ENCODE measurements at places on chromosomes 7 and 10.

- no peak for DNase-seq
These were observed 650.3 kb downstream of the PHTF2 start for GRCh38 chr7:78448911-78449310.

DNA sequence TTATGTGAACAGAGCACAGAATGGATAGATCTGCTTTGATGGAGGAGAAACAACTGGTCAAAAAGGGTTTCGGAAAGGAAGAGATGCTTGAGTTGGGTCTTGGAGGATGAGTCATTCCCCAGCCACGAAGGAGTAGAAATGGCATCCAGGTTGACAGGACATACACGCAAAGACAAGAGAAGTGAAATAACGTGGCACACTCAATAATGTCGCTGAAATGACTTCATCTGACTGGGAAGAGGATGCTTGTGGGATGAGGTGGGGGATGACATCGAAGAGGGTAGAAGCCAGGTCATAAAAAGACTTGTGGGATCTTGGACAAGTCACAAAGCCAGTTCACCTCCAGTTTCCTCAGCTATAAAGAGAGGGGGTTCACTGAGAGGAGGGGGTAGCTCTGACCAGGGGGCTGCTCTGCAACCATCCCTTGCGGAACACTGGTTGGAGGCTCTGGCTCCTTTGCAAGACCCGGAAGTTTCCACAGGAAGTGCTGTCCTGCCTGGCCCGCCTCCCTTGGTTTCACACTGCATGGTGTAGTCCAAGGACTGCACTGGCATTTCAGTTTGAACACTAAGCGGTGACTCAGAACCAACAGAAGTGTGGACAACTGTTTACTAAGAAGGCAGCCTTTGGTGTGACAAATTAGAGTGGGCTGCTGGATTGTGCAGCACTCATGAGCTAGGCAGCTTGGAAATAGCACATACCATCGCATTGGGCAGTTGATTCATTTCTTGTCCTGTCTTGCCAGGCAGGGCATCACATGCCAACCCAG lies 189.9 kb upstream of the ADO start:
- DNase-seq: no peak

- DNase-seq: no peak
These were observed 13.7 kb upstream of the SLC18A3 start for GRCh38 chr10:49596493-49596809.

- no peak for DNase-seq
These were observed 279.7 kb downstream of the USP6NL start for GRCh38 chr10:11331726-11332125.

DNA sequence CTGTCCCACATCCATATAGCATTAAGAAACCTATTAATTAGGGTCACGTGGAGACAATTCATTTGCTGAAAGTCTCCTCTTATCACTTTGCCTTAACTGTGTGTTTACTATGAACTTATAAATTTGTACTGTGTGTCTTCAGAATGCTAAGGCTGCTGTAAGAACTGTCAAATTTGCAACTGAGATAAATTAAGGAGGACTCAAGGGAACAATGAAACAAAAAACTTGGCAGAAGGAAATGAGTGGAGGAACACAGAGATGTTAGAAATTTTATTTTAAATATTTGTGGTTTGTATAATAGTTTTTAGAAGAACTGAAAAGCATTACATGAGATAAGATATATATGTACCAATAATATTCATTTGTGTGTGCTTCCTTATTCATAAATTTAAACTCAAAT lies 1005.3 kb upstream of the SORCS1 start:
- DNase-seq: no peak

DNA sequence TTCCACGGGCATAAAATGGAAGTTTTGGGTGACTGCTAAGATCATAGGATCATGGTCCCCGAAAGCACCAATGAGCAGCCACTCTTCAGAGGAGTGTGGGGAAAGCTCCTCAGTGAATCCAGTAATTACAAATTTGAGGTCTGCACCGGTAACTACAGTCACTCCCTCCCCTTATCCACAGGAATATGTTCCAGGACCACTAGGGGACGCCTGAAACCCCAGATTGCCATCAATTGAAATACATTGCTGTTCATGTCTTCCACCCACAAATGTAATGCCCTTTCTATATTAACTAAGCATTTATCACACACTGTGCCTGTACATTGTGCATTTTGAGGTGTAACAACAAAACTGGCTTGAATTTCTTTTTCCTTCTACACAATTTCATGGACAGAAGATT lies 447.9 kb upstream of the PFKP start:
- peak; percentile 79 for DNase-seq

- no peak for DNase-seq
These were observed 1.5 kb downstream of the HBP1 start for GRCh38 chr7:107170051-107170915.

- DNase-seq: no peak
These were observed 11.8 kb downstream of the TMEM72 start for GRCh38 chr10:44922796-44923545.

- DNase-seq: no peak
These were observed 797.9 kb upstream of the COBL start for GRCh38 chr7:52114509-52114908.

- DNase-seq: no peak
These were observed 359.4 kb downstream of the GALNT17 start for GRCh38 chr7:71491336-71491735.

Measured in NCI-H1436 treated with DMSO at 0.1 percent for 48 hours (cell line).